Osteoblast (primary cell): ENCODE measurements at places on chromosomes 11 and 22. TPM values are rescaled to one million over a fixed set of nuclear protein-coding genes. Genes with fewer than 3 reads are reported as not detected.

Gene DDTL
- 1.8 TPM in 2 replicates for total RNA-seq

Gene GP1BB
- 0.88 and 1.8 TPM in 2 replicates for total RNA-seq

Gene KCTD17
- 22.7 and 25.0 TPM in 2 replicates for total RNA-seq

Gene PDGFD
- 4.7 and 15.6 TPM in 2 replicates for total RNA-seq

Gene AAMDC
- 14.8 and 15.6 TPM in 2 replicates for total RNA-seq

Gene NRGN
- total RNA-seq: under 0.01 TPM in 1 of 2 replicates, not detected in the other

Gene AHNAK
- total RNA-seq: 646 and 720 TPM in 2 replicates

Gene MOB2
- total RNA-seq: 28.2 and 29.8 TPM in 2 replicates

Gene SPTBN2
- 0.88 and 2.2 TPM in 2 replicates for total RNA-seq

Gene MS4A10
- not detected in 2 replicates for total RNA-seq

Gene FIBP
- 129 and 151 TPM in 2 replicates for total RNA-seq
